Mesenteric fat pad (tissue), 1 donor: ENCODE measurements at places on chromosomes 12 and 14. TPM values are rescaled to one million over a fixed set of nuclear protein-coding genes. Genes with fewer than 3 reads are reported as not detected.

Gene TC2N
- total RNA-seq = 19.0 TPM

DNA sequence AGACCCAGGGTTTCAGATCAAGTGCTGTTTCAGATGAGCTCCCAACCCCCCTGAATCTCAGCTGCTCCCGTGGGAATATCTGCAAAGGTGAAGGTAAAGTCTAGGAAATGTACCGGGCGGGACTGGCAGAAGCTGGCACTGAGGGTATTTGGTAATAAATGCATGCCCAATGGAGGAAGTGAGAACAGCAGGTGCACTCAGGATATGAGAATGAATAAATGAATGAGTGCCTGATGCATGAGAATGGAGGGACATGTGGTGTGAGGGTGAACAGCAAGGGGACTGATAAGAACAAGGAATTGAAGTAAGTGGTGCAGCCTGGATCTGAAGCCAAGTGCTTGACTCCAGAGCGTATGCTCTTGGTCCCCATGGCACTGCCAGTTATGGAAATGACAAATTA lies 11.6 kb downstream of the RAPGEF3 start:
- DNase-seq = no peak

Gene GPR162
- 7.0 TPM for total RNA-seq

- DNase-seq = peak; percentile 84
Observed at GRCh38 chr12:131493068-131493826, 217.6 kb upstream of the SFSWAP start.

Gene HEBP1
- 83.8 TPM for total RNA-seq

DNA sequence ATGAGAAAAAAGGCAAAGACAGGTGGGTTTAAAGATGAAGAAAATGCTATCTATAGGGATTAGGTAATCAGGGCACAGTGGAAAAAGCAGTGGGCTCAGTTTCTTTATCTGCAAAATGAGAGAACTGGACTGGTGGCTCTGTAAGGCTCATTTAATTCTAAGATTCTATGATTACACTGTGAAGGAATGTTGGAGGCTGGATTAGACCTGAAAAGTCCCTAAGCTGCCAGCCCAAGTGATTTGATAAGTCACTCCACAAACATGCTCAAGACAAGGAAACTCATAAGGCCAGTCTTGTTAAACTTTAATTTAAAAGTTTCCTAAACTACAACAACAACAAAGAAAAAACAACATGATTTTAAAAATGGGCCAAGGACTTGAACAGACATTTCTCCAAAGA lies 75.1 kb downstream of the DCAF5 start:
- DNase-seq = no peak

GRCh38 chr12:15689751-15690191 lies 99.4 kb downstream of the EPS8 start:
- no peak for DNase-seq

Gene PGF
- 2.9 TPM for total RNA-seq

DNA sequence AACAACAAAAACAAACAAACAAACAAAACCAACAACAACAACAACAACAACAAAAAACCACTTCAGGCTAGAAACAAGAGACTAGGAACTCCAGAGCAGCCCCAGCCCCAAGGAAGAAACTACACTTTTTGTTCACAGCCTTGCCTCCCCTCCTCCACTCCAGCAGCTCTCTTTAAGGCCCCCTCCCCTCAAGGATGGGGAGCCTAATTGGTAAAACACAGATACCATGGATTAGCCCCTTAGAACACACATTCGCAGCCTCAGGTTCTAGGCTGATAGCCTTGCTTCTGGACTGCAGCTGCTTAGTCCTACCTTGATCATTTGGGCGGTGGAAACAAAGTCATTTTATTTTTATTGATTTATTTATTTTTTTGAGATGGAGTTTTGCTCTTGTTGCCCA lies 11.9 kb upstream of the AVIL start:
- DNase-seq = no peak

Gene BIN2
- total RNA-seq = 14.4 TPM

- no peak for DNase-seq
Observed at GRCh38 chr12:3456809-3457208, 34.2 kb upstream of the PRMT8 start.

- no peak for DNase-seq
Observed at GRCh38 chr12:116784238-116784612, 46.1 kb downstream of the RNFT2 start.

Gene TGFB3
- 56.8 TPM for total RNA-seq

- DNase-seq = no peak
Observed at GRCh38 chr12:111038941-111039340, 118.6 kb upstream of the MYL2 start.

- DNase-seq = no peak
Observed at GRCh38 chr12:25883026-25883916, 75.2 kb upstream of the RASSF8 start.

Gene SSTR1
- total RNA-seq = 0.29 TPM

Gene LPAR5
- total RNA-seq = 2.5 TPM

GRCh38 chr12:3227076-3227975 lies 150.1 kb downstream of the TSPAN9 start:
- no peak for DNase-seq

Gene CAPZA3
- total RNA-seq = not detected

DNA sequence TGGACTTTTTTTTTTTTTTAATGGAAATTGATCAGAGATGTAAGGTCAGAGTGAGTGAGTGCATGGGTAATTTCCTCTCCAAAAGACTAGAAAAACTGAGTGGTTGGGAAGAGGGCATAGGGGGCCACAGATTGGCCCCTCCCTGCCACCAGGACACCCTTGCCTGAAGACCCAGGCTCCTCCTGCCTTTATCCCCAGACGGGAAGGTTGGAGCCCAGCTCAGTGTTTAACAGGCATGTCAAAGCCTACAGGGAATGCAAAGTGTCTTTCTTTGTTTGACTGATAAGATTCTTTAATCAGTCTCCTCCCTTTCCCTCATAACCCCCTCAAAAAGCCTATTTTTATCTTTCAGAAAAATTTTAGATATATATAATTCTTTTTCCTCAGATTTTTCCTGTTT lies 50.3 kb downstream of the IRAK3 start:
- DNase-seq = no peak

Gene CEP290
- 11.5 TPM for total RNA-seq

Gene BEGAIN
- total RNA-seq = 2.2 TPM

DNA sequence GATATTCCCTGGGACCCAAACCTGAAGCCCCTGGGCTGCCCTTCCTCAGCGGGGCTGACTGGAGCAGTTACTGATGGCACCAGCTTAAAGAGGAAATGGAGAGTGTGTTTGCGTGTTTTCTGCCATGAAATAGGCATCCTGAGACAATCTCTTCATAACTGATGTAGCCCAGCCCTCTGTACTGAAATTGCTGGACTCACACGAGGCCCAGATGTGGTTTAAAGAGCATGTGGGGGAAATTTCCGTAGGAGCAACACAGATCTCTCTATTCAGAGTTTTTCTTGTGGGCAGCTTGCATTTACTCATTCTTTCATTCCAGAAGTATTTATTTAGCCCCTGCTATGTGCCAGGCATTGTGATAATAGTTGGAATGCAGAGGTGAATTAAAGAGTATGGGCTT lies 782.1 kb upstream of the TBX3 start:
- DNase-seq = no peak

Gene INHBE
- total RNA-seq = not detected

- DNase-seq = no peak
Observed at GRCh38 chr12:98464190-98464589, 51.2 kb upstream of the TMPO start.

DNA sequence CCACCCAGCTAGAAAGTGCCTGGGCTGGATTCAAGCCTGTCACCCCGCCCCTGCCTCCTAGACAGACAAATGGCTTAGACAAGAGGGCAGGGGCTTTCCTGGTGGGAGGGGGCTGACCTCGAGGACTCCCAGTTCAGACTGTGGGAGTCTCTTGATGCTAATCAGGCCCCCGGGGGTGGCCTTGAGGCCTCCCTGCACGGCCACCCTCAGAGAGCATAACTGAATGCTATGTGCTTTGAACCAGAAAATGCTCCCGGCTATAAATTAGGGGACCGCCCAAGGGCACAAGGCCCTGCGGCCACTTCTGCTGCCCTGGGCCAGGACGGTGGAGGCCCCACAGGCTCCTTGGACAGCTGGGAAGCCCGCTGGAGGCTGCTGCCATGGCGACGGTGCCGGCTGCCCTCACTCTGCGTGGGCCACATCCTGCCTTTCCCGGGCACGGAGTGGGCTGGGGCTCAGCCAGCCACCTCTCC lies 111.0 kb upstream of the NCOR2 start:
- no peak for DNase-seq

- no peak for DNase-seq
Observed at GRCh38 chr14:24334431-24335291, at the start of gene ADCY4. Gene ADCY4 (minus strand): TSS chr14:24335071. CDS start chr14:24334652, 419 bp downstream.

Gene TAS2R13
- 1.2 TPM for total RNA-seq

DNA sequence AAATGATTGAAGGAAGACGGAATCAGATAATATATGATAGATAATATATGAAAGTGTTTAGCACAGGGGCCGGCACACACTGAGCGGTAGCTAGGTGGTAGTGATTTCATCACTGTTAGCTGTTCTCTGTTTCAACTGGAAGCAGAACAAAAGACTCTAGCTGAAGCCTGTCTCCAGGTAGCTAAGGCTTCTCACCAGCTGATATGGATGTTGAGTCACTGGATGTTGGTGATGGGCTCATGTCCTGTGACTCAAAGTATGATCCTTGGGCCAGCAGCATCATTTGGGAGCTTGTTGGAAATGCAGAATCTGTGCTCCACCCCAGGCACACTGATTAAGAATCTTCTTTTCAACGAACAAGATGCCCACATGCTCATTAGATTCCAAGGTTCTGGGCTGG lies 21.7 kb upstream of the KCNA5 start:
- no peak for DNase-seq

- DNase-seq = no peak
Observed at GRCh38 chr12:94786906-94787305, 136.5 kb upstream of the TMCC3 start.

DNA sequence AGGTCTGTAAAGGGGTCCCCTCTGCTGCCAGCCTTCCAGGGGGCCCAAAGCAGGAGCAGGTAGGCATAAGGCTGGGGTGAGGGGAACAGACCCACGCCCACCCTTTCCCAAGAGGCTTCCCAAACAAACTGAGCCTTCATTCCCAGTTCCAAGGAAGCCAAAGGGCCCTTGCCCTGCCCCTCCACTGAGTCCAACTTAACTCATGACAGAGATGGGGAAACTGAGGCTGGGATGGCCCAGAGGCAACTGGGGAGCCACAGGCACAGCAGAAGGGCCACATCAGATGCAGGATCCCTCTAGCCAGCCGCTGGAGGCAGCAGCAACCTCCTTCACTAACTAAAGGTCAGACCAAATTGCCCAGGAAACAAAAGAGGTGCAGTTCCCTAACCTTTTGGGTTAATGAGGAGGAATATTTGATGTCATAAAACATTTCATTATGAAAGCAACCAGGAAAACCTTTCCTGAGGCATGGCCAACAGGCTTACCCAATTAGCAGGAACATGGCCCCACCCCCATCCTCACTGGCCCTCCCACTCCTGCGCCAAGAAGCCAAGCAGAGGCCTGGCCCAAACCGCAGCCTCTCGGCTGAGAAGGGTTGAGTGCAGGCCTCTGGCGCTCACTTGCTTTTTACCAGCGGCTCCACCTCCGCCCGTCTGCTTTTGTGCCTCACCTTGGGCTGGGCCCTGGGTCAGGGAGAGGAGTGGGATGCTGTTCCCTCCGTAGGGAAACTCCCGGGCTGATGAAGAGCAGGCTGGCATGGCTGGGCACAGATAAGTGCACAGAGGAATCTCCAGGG lies 293.5 kb upstream of the RTL1 start:
- peak; percentile 81 for DNase-seq

- no peak for DNase-seq
Observed at GRCh38 chr12:131941987-131942341, 7.8 kb upstream of the EP400 start.

- DNase-seq = peak; percentile 41
Observed at GRCh38 chr12:1530592-1531152, 63.7 kb downstream of the FBXL14 start.

Gene CPM
- 201 TPM for total RNA-seq

DNA sequence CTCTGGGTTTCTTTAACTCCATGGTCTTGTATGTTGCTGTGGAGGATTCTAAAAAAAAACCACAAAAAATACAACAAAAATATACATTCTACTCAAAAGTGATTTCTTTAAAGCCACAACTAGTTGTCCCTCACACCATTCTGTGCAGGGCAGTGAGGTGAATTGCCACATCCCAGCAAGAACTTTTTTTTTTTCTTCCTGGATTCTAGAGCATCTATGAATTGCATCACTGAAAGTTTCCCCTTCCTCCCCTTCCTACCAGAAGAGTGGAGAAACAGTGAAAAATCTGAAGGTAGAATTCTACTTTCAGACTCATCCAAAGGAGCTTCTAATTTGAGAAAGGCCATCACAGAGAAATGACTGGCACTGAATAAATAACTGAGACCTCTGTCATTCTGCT lies 395.3 kb downstream of the AEBP2 start:
- DNase-seq = no peak

Gene ITGA5
- total RNA-seq = 125 TPM
